ENCODE measurements at places on chromosomes 1 and 21. TPM values are rescaled to one million over a fixed set of nuclear protein-coding genes. Genes with fewer than 3 reads are reported as not detected.

- DNase-seq: no peak
- H3K27ac ChIP-seq: no peak overlapping the region
- no peaks in the 10 kb centered on the region for H3K4me1 ChIP-seq
- no peaks in the 10 kb centered on the region for H3K36me3 ChIP-seq
- no peaks in the 10 kb centered on the region for H3K27me3 ChIP-seq
These were observed 221.1 kb downstream of the KIF26B start for GRCh38 chr1:245375789-245376460.

Gene TEDDM1
- not detected for total RNA-seq

DNA sequence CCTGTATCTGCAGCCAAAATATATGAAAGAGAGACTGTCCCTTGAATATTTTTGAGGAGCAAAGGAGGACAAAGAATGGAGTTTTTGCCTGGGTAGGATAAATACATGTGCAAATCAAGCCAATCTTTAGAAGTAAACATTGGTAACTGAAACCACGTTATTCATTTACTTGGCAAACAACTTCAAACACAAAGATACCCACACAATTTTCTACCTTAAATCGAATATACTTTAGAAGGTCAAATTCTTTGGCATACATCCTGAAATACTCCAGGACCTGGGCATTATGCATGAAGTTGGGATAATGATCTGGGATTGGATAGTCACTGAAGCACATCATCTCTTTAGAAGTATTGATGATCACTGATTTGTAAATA, 9.6 kb downstream of the FMO5 start:
- H3K27me3 ChIP-seq: no peaks in the 10 kb centered on the region
- H3K27ac ChIP-seq: no peak overlapping the region
- DNase-seq: no peak

GRCh38 chr1:70204600-70204999, 779 bp downstream of the LRRC40 start:
- peak; percentile 56 for DNase-seq
- peak overlapping the region; percentile 82 for H3K4me3 ChIP-seq
- no peak overlapping the region for H3K27ac ChIP-seq
- H3K4me1 ChIP-seq: peaks cover 46% of the 10 kb centered on the region
- no peaks in the 10 kb centered on the region for H3K27me3 ChIP-seq
- peaks cover 12% of the 10 kb centered on the region for H3K36me3 ChIP-seq

Gene TCEANC2
- total RNA-seq: 10.6 TPM

Gene PRELP
- not detected for total RNA-seq

DNA sequence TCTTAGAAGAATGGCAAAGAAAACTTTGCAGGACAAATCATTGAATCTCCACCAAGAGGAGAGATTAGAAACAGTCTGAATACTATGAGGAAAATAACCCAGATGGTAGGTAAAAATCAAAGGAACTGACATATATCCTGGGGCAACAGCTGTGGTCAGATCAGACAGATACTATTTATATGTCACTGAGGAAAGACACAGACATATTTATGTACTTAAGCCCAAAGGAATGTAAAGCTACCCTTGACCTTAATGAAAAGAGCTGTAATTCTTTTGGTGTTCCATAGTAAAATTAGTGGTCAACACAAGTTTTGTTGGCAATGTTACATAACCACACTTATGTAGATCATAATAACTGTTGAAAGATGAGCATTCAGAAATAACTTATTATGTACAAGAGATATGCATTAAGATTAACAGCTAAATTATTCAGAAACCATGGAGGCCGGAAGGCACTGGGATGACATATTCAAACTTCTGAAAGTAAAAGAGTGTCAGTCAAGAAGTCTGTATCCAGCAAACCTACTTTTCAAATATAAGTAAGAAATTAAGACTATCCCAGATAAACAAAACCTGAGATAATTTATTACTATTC, 166.1 kb upstream of the SAMSN1 start:
- H3K4me3 ChIP-seq: no peak overlapping the region
- no peaks in the 10 kb centered on the region for H3K4me1 ChIP-seq
- H3K27ac ChIP-seq: no peak overlapping the region

- no peak overlapping the region for H3K27ac ChIP-seq
- DNase-seq: no peak
- H3K27me3 ChIP-seq: no peaks in the 10 kb centered on the region
- H3K4me3 ChIP-seq: no peak overlapping the region
These were observed 66.3 kb downstream of the CD58 start for GRCh38 chr1:116504308-116505156.

DNA sequence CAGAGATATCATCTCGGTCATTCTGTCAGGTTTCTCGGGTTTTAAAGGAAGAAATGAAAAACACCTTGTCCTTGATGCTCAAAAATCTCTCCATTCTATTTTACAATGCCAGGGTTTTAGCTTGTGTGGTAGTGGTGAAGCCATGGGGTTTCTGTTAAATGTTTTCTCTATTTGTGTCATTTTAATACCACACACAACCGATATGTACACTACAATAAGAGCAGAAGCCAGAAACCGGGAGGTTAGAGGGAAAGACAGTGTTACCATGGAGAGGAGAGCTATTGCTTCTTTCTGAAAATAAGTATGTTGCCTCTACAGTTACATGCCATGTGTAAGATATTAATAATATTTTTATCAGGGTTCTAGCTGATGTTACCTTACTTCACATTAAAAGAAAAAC, 2.8 kb downstream of the SLC35D1 start:
- H3K4me1 ChIP-seq: peaks cover 29% of the 10 kb centered on the region
- no peak for DNase-seq
- H3K36me3 ChIP-seq: peaks cover 44% of the 10 kb centered on the region
- H3K27ac ChIP-seq: no peak overlapping the region
- H3K27me3 ChIP-seq: no peaks in the 10 kb centered on the region
- peak overlapping the region; percentile 80 for H3K4me3 ChIP-seq

Gene NPPB
- not detected for total RNA-seq

DNA sequence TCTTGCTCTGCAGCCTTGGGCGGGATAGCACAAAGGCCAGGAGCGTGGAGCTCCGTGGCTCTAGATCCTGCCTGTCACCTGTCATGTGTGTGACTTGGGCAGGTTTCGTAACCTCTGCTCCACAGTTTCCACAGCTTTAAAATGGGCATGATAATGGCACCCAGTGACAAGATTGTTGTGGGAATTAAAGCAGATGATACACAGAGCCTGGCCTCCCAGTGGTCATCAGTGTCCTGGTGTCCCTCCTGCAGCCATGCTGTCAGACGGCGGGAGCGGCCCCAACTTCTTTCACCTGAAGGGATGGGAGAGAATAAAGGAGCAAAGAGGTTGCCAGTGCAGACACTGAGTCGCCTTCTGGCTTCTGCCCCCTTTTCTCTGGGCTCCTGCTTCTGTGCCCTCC, 61.5 kb downstream of the SLC37A1 start:
- H3K27ac ChIP-seq: no peak overlapping the region
- H3K36me3 ChIP-seq: peaks cover 36% of the 10 kb centered on the region
- no peaks in the 10 kb centered on the region for H3K4me1 ChIP-seq

GRCh38 chr21:43812957-43813655, 23.7 kb downstream of the RRP1 start:
- no peak overlapping the region for H3K4me3 ChIP-seq
- peaks cover 50% of the 10 kb centered on the region for H3K4me1 ChIP-seq
- DNase-seq: peak; percentile 32
- H3K27me3 ChIP-seq: no peaks in the 10 kb centered on the region
- H3K36me3 ChIP-seq: no peaks in the 10 kb centered on the region
- H3K27ac ChIP-seq: no peak overlapping the region

GRCh38 chr21:34185026-34185750, 111.8 kb downstream of the MRPS6 start:
- no peaks in the 10 kb centered on the region for H3K27me3 ChIP-seq
- peaks cover 9% of the 10 kb centered on the region for H3K4me1 ChIP-seq
- no peak overlapping the region for H3K4me3 ChIP-seq

Gene PTPN22
- total RNA-seq: 43.3 TPM

GRCh38 chr1:240538776-240539430, 73.1 kb downstream of the GREM2 start:
- no peak overlapping the region for H3K4me3 ChIP-seq
- H3K27me3 ChIP-seq: no peaks in the 10 kb centered on the region
- no peak overlapping the region for H3K27ac ChIP-seq
- H3K36me3 ChIP-seq: no peaks in the 10 kb centered on the region
- no peaks in the 10 kb centered on the region for H3K4me1 ChIP-seq
- DNase-seq: no peak

Gene PEX19
- total RNA-seq: 27.1 TPM

DNA sequence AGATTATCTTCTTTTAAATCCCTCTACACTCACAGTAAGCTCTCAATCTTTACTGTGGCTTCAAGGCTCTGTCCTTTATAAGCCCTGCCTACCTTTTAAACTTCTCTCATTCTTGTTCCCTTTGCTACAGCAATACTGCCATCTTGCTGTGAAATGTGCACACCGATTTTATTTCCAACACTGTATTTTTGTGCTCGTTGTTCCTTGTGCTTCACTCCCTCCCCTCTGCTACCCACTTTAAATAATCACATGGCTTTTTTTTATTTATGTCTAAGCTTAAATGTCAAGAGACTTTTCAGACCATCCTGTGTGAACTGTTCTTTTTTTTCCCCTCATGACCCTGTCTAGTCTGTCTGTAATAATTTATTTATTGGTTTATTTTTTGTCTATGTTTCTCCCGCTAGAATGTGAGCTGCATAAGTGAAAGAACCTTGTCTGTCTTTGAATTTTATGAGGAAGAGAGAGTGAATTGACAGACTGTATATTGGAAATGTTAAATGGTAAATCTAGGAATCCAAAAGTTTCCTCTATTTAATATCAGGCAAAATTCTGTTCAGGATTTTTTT, 45.7 kb downstream of the ABCD3 start:
- no peaks in the 10 kb centered on the region for H3K27me3 ChIP-seq
- DNase-seq: peak; percentile 79
- H3K27ac ChIP-seq: no peak overlapping the region
- no peaks in the 10 kb centered on the region for H3K36me3 ChIP-seq
- 0 out of 2 replicates have a peak, but pooled peaks cover 6% of the 10 kb centered on the region for H3K4me1 ChIP-seq

DNA sequence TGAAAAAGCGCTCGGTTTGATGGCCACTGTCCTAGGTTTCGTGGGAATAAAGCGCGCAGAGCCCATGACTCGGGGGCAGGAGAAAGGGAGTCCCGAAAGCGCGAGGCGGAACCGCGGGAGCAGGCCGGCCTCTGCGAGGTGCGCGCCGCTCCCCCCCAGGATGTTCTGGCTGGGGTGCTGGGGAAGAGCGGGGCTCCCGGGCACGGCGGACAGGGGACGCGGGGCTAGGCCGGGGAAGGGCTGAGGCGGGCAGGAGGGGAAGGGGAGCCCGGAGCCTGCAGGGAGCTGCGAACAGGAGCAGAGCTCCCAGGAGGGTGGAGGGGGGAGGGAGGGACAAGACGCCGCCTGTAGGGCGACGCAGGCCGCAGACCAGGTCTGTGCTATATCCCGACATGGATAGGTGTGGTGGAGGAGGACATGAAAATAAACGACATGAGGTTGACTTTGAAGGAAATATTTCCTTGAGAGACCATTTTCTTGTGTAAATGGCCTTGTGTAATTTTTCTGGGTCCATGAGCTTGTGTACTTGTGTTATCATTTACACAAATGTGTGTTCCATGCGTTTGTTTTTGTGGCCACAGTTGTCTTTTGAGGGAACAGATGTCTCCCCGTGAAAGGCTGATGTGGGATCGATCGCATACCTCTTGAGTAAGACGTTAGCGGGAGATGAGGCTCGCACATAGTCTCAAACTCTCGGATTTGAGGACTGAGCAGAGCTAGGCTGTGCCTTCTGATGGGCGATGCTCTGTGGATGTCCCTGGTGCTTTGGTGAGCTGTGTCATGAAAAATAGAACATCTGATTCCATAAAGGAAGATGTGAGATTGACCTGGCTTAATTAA, 1.3 kb downstream of the PCNT start:
- DNase-seq: peak; percentile 78
- H3K27me3 ChIP-seq: no peaks in the 10 kb centered on the region
- peaks cover 23% of the 10 kb centered on the region for H3K36me3 ChIP-seq
- H3K4me1 ChIP-seq: peaks cover 36% of the 10 kb centered on the region

Gene SELE
- not detected for total RNA-seq

- peak within 1 kb of the TSS; percentile 73 for H3K4me3 ChIP-seq
- H3K36me3 ChIP-seq: no peaks in the 10 kb centered on the region
- no peaks in the 10 kb centered on the region for H3K27me3 ChIP-seq
- H3K4me1 ChIP-seq: peaks cover 28% of the 10 kb centered on the region
- no peak within 1 kb of the TSS for H3K27ac ChIP-seq
- DNase-seq: no peak
These were observed at the start of gene S100A1 for GRCh38 chr1:153627715-153628626. TSS of gene S100A1 (plus strand) at chr1:153628434. CDS start at chr1:153630522, 2,088 bp downstream.

DNA sequence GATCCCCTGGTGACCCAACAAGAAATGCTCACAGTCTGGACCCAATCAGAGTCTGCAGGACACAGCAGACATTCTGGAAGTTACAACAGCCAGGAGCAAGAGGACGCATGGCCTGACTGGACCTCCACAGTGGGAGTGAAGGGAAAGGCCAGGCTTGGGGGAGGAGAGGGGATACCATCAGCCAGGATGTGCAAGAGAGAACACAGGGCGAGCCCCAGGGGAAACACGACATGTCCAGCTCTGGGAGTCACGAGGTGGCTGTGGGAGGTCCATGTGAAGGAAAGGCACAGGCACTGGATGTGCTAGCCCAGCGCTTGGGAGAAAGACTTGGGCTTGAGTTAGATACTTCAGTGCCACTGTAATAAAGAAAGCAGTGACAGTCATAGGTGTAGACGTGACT, 87.3 kb downstream of the HSF2BP start:
- no peaks in the 10 kb centered on the region for H3K4me1 ChIP-seq
- H3K4me3 ChIP-seq: no peak overlapping the region
- no peak overlapping the region for H3K27ac ChIP-seq
- H3K36me3 ChIP-seq: no peaks in the 10 kb centered on the region
- no peaks in the 10 kb centered on the region for H3K27me3 ChIP-seq
- no peak for DNase-seq

DNA sequence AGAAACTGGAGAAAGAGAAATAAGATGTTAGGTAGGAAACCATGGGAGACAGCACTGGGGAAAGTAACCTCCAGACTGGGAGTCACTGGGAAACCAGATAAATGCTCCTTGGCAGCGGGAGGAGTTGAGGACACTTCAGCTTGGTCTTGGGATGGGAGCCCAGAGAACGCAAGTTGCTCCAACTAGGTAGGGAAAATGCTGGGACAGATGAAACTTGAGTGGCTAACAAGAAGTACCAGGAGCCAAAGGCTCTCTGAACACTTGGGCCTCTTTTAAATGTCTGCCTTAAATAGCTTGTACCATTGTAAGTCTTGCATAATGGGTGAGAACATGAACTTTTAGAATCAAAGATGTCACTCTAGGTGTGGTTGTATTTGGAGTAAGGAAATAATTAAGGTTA, 3.0 kb downstream of the NMNAT1 start:
- no peak overlapping the region for H3K4me3 ChIP-seq
- H3K4me1 ChIP-seq: peaks cover 35% of the 10 kb centered on the region
- DNase-seq: no peak
- H3K36me3 ChIP-seq: no peaks in the 10 kb centered on the region
- no peak overlapping the region for H3K27ac ChIP-seq

DNA sequence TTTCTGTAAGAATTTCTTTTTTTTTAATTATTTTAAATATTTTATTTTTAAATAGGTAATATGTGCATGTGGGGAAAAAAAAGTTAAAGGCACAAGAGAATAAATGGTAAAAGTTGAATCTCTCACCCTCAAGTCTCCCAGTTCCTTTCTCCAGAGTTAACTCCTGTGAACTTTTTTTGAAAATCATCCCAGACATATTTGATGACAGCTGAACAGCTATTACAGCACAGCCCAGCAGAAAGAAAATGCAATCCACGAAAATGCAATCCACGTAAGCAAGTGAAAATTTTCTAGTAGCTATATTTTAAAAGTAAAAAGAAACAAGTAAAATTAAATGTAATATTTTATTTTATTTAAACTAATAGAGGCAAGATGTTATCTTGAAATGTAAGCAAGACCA, 310.0 kb upstream of the RUNX1 start:
- H3K4me1 ChIP-seq: peaks cover 7% of the 10 kb centered on the region
- no peak overlapping the region for H3K4me3 ChIP-seq
- H3K27ac ChIP-seq: no peak overlapping the region
- no peaks in the 10 kb centered on the region for H3K36me3 ChIP-seq
- no peak for DNase-seq
- H3K27me3 ChIP-seq: 0 out of 2 replicates have a peak, but pooled peaks cover 3% of the 10 kb centered on the region

Gene PYHIN1
- not detected for total RNA-seq

Measured in Karpas-422 (cell line).